ENCODE measurements at places on chromosomes 5 and 9. TPM values are rescaled to one million over a fixed set of nuclear protein-coding genes. Genes with fewer than 3 reads are reported as not detected.
A peak's percentile ranks its signal among the peaks of the same experiment; 100 is the strongest.

The PCDHB6 gene
- not detected for total RNA-seq

GRCh38 chr9:114687034-114687433, 5.0 kb upstream of the TEX48 start:
- DNase-seq: no peak

The NR5A1 gene
- total RNA-seq: not detected

- DNase-seq: peak; percentile 46
Observed at GRCh38 chr9:131672451-131672850, 67.4 kb downstream of the RAPGEF1 start.

- no peak for DNase-seq
Observed at GRCh38 chr5:135594416-135594960, 15.7 kb upstream of the CXCL14 start.

- no peak for DNase-seq
Observed at GRCh38 chr5:54030981-54031380, 279.4 kb downstream of the ARL15 start.

DNA sequence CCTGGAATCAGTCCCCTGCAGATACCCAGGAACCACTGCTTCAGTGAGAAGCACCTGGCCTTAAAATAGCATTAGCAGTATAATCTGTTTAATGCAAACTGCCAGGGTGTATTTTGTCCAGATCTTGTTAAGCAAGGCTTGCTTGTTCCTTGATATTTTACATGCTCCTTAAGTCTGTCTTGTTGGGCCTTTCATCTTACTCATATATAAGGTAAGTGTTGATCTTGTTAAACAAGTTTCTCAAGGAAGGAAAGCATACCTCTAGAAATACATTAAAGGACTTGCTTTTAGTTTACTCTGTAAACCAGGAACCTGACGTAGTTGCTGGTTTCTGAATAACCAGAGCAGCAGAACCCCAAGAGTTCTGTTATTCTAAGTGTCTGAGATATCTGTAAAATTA, 13.7 kb downstream of the HSPA4 start:
- no peak for DNase-seq

- no peak for DNase-seq
Observed at GRCh38 chr5:94285984-94286383, 332.4 kb downstream of the KIAA0825 start.

DNA sequence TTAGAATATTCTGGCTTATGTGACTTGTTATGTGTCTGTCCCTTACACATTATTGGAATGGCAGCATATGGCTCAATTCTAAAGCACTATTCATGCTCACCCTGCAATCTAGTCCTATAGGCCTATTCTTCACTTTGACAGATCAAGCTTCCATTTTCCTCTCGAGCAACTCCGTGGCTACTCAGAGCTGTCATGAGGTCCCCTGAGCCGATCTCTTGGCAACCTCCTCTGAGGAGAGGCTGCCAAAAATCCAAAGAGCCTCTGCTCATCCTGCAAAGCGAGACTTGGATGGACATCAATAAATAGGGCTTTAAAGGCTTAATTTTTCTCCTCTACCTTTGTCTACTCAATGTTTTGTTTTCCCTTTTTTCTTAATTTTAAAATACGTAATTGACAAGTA, 163.8 kb downstream of the GABRB2 start:
- DNase-seq: no peak

GRCh38 chr5:58958701-58959100, 375.8 kb downstream of the RAB3C start:
- DNase-seq: no peak

GRCh38 chr5:127746756-127747155, 43.6 kb downstream of the CCDC192 start:
- no peak for DNase-seq

- no peak for DNase-seq
Observed at GRCh38 chr9:135983208-135984071, 22.3 kb upstream of the UBAC1 start.

The LCN9 gene
- total RNA-seq: not detected

The RIMOC1 gene
- total RNA-seq: 25.0 TPM

GRCh38 chr5:95730730-95731570, at the start of gene RHOBTB3:
TSS of gene RHOBTB3 (plus strand) at chr5:95731336. CDS start at chr5:95731683, 347 bp downstream.
- DNase-seq: peak; percentile 28

DNA sequence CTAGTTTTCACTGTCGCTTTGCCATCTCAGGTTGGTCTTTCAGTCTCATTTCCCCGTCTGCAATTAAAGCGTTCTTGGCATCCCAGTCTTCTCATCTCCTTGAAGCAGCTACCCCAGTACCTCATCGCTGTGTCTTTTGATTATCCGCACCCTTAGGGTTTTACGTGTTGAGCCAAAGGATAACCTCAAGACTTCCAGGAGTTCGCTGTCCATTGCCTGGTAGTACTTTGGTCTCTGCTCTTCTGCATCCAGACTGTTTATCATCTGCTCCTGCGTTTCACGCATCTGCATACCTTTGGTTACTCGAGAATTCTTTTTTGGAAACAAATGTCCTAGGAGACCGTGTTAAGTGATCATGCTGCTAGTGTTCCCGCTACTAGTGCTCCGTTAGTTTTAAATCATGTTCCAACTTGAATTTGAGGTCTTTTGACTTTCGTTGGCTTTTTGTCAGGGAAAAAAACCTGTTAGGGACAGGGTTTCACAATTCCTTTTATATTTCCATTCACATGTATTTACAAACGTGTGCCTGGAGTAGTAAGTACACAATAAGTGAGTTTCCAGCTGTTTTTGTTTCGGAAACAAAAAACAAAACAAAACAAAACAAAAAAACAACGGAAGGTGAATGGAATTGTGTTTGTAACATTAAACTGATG, 888 bp downstream of the RABGAP1 start:
- no peak for DNase-seq

GRCh38 chr9:98726735-98727134, 18.0 kb upstream of the GABBR2 start:
- DNase-seq: no peak

DNA sequence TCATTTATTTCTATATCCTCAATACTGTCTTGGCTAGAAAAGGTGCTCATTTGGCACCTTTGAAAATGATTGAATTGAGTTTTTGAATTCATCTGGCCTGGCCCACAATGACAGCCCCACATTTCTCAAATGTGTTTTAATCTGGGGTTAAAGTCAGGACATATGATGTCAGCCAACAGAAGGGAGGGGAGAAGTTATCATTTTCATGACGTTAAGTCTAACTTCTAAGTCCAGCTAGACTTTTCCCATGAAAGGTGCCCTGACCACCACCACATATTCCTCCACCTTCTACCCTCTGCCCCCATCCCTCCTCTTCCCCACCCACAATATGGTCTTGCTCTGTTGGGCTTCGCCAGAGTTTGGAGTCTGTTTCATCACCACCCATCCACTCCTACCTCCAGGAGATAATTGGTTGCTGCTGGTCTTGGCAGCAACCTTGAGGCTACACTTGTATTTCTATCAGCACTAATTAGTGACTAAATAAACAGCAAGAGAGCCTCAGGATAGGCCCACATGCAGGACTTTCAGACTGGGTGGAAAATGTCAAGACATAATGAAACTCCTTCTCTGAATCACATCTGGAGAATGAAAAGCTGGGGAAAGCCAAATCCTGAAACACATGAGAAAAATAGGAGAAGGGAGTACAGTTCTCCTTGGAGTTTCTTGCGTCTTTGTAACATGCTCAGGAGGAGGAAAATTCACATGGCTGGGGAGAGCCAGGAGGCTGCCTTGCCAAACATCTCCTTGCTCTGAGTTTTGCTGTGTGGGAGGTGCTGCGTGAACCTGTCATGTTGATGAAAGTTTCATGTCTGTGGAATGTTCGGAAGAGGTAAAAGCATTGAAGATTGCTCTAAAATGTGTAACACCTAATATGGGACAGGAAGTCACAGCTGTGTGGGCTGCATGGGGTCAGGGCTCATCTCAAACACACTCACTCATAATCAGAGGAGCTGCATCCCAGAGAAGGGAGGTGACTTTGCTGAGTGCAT, 544.7 kb upstream of the KLF4 start:
- DNase-seq: no peak

DNA sequence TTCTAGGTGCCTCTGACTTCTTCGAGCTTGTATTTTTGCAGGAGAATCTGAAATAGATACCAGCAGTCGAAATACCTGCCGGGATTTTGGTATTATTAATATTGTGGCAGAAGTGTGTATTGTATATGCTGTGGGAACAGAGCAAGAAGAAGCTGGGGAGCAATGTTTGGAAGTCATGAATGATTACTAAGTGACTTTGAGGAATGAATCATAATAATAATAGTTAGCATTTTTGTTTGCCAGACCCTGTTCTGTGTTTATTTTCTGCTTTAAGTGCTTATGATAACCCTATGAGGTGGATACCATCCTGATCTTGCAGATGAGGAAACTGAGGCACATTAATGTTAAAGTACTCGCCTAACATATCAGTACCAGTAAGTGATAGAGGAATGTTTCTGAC, 32.4 kb downstream of the RAB24 start:
- no peak for DNase-seq

The AMACR gene
- total RNA-seq: 11.5 TPM

DNA sequence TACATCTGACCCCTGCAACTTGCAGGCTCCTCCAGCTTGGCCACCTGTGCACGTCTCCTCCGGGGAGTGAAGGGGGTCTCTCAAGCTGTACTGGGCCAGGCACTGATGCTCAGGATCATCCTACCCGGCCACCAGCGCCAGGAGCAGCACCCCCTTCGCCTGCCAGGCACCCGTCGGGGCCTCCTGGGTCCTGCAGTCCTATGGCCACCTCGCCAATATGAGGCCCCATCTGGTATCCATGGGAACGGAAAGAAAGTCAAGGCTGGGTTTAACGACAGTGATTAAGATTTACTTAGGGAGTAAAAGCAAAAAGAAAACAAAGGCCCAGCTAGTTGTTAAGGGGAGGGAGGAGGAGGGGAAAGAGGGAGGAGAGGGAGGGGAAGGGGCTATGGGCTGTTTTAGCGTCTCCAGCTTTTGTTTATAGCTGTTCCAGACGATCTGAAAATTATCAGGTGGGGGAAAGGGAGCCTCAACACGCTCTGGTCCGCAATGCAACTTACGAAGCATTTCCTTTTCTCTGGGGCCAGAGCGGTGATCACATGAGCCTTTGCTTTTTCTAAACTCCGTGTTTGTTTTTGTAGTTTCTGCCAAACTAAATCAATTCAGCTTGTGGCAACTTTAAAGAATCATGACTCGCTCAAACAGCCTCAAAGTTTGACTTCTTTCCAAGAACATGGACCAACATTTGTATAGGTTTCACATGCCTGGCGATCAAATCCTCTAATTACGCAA, 132.4 kb downstream of the ROR2 start:
- DNase-seq: no peak

GRCh38 chr5:91457681-91458058, 74.6 kb upstream of the ARRDC3 start:
- DNase-seq: no peak

GRCh38 chr9:88716596-88717290, 181.8 kb downstream of the NXNL2 start:
- no peak for DNase-seq

DNA sequence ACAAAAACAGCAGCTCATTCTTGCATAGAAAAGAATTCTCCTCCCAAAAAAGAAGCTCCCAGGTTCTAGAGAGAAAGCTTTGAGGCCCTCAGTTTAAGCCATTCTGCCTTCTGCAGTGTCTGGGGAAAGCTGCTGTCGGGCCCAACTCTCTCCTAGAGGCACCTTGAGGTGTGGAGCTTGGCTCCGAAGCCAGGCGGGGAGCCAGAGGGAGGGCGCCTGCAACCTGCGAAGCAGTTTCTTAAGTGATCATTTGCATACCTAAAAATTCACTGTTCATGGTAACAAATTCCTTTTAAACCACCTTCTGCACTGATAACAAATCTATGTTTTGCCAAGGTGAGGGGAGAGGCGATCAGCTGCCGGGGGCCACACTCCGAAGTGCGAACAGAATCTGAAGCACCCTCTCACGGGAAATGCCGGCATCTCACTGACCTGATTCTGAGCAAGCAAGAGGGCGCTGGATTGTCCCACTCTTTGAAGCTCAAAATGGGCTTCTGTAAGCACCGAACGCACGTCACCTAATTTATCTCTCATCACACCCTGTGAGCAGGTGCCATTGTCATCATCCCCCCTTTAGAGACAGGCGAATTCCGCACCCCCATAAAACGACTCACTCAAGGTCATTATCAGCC, 86.1 kb downstream of the GTF3C4 start:
- no peak for DNase-seq

The TCF7 gene
- total RNA-seq: 59.3 TPM

GRCh38 chr5:93599001-93599379, 16.0 kb downstream of the NR2F1 start:
- DNase-seq: no peak

DNA sequence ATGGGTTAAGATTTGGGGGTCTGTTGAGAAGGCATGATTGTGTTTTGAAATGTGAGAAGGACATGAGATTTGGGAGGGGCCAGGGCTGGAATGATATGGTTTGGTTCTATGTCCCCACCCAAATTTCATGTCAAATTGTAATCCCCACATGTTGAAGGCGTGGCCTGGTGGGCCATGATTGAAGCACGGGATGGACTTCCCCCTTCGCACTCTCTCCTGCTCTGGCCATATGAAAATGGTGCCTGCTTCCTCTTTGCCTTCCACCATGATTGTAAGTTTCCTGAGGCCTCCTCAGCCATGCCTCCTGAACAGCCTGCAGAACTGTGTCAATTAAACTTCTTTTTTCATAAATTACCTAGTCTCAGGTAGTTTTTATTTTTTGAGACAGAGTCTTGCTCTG, 14.7 kb upstream of the NOTCH1 start:
- DNase-seq: no peak

DNA sequence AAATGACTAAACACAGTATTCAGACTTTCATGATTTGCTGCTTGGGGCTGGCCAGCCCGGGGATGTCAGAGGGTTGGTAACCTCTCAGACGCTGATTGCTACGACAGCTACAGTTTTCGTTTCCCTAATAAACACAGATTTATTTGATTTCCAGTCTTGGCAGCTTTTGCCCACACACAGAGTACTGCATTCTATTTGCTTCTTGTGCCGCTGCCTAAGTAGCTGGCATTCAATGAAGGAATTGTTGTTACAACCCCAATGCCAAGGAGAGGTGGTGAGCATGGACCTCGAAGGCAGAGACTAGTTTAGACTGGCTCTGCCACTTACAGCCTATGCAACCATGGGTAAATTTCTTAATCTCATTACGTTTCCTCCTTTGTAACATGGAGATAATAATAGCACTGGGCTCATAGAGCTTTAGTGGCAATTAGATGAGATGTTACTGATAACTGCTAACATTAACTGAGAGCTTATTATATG, 247.1 kb upstream of the PANK3 start:
- no peak for DNase-seq

The KIF20A gene
- total RNA-seq: 60.3 TPM

All from activated CD4-positive, alpha-beta memory T cell treated with anti-CD3 and anti-CD28 coated beads for 36 hours (primary cell).